Right ventricle myocardium superior (tissue), 1 donor: ENCODE measurements at places on chromosomes 6 and 20. TPM values are rescaled to one million over a fixed set of nuclear protein-coding genes. Genes with fewer than 3 reads are reported as not detected.

DNA sequence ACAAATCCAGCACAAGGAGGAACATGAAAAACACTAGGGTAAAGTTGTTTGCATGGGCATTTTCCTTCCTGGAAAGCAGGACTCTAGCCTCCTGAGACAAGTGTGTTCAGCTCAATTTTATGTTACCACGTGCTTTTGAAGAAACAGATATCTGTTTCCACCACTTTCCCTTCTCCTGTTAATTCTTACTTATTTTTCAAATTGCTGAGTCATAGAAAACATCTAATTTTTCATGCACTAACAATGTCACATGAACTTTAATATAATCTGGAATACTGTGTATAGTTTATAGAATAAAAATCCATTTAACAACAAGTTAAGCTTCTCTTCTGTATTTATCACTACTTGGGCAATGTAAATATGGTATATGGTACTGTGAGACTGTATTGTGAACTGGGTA is 174.2 kb downstream of the ISM1 start:
- DNase-seq, result no peak

GRCh38 chr20:33239418-33239817 is 3.6 kb downstream of the BPIFA1 start:
- no peak for DNase-seq

DNA sequence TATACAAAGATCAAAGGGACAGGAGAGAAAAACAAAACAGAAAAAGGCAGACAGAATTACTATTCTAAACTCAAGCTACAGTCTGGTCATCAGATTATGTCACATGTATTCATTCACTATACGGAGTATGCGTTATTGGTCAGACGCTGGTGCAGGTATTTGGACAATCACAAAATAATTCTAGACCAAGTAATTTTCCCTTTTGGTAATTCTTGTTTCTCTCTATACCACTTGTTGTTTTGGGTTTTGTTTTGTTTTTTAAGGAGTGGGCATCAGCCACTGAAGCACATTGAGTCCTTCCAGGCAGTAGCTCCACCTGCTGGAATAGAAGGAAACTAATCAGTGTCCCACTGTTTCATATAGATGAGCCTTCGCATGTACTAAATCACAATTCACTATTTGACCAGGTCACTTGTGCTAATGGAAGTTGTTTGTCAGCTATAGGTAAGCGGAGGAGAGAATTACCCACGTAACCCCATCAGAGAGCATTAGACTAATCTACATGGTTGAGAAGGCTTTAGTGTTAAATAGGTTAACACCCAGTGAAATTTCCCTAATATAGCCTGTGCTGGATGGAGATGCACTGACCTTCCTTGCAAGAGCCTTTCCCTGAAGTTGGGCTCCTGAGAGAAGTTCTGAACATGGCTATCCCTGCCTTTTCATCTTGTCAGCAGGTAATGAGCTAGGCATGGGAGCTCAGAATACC is 77.9 kb downstream of the TNFAIP3 start:
- DNase-seq, result no peak

GRCh38 chr6:91562955-91563354 is 976.1 kb upstream of the MAP3K7 start:
- DNase-seq, result no peak

GRCh38 chr20:20130399-20130798 is 78.1 kb downstream of the CFAP61 start:
- DNase-seq, result no peak

Gene ENPP5
- total RNA-seq, result 3.0 TPM

Gene CPNE5
- total RNA-seq, result 10.0 TPM
